ENCODE measurements at places on chromosomes 5 and 9.

DNA sequence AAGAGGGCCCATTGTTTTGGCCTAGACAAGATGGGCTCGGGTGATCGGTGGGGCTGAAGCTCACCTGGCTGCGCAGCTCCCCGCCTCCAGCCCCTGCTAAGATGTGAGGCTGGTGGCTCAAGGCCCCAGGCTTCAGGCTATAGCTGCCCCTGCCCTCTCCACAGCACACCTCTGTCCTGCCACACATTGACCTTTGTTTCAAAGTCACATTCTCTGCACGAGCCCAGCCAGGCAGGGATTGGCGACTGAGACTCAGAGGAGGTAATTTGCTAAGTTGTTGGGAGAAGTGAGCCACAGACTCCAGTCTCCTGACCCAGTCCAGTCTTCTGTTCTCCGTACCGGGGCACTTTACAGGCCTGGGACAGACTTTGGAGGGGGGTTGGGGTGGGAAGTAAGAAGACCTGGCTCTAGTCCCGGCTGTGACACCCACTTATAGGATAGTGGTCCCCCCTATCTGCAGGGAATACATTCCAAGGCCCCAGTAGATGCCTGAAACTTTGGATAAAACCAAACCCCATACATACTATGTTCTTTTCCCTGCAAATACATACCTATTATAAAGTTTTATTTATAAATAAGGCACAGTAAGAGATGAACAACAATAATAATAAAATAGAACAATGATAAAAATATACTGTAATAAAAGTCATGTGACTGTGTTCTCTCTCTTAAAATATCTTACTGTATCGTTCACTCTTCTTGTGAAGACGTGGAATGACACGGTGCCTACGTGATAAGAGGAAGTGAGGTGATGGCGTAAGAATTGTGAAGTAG, 13.3 kb downstream of the PDGFRB start:
- no peak for DNase-seq

DNA sequence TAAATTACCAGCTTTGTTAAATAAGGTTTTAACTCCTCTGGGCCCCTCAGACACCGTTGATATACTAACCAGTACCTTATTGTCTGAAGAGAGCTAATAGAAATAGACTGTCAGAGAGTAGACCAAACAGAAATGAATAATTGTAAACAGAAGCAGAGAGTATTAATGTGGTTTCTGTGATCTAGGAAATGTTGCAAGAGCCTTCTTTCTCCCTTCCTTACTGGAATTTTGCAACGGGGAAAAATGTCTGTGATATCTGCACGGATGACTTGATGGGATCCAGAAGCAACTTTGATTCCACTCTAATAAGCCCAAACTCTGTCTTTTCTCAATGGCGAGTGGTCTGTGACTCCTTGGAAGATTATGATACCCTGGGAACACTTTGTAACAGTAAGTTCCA, 5.1 kb downstream of the TYRP1 start:
- no peak for DNase-seq

GRCh38 chr5:117551236-117551635, 976.6 kb upstream of the SEMA6A start:
- DNase-seq = no peak

DNA sequence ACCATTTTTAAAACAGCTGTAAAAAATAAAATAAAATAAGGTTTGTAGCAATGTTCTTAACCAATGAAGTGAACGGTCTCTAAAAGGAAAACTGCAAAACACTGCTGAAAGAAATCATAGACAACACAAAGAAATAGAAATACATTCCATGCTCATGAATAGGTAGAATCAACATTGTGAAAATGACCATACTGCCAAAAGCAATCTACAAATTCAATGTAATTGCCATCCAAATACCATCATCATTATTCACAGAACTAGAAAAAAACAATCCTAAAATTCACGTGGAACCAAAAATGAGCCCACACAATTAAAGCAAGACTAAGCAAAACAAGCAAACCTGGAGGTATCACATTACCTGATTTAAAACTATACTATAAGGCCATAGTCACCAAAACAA, 67.6 kb upstream of the RGMB start:
- DNase-seq = no peak

DNA sequence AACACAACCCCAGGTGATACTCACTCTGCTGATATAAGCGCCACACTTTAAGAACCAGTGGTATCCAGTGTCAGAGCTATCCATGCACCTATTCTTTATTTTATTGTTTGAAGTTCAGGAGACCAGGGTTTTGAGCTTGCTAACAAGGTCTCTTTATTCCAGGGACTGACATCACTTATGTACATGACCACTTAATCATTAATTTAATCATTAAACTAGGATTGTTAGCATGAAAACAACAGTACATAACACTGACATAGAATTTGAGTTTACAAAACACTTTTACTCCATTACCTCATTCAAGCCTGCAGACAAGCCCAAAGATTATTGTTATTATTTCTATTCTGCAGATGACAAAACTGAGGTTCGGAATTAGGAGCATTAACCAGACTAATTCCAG, 151.4 kb upstream of the IQGAP2 start:
- DNase-seq = no peak

GRCh38 chr9:72615931-72616330, 94.5 kb downstream of the TMC1 start:
- no peak for DNase-seq
